Activated CD8-positive, alpha-beta memory T cell treated with anti-CD3 and anti-CD28 coated beads, Interleukin-2, amount 50 U/mL, for 48 hours (primary cell): ENCODE measurements at places on chromosomes 4 and X.

GRCh38 chr4:74503580-74503979 is 58.6 kb downstream of the AREG start:
- DNase-seq, result no peak

- no peak for DNase-seq
These were observed 55.4 kb upstream of the RASGEF1B start for GRCh38 chr4:81527115-81527514.

GRCh38 chr4:7328913-7329638 is 105.7 kb downstream of the PSAPL1 start:
- DNase-seq, result no peak

GRCh38 chrX:53729751-53730150 is 43.2 kb upstream of the HUWE1 start:
- no peak for DNase-seq
